A549 treated with Hydrocortisone at 1 μM for 4 hours (cell line): ENCODE measurements at places on chromosomes 11 and 22. TPM values are rescaled to one million over a fixed set of nuclear protein-coding genes. Genes with fewer than 3 reads are reported as not detected.

BIK gene
- total RNA-seq, result 1.5 to 2.6 TPM (median 1.9 TPM) in 5 replicates

SPI1 gene
- 0.08 to 0.20 TPM (median 0.14 TPM) in 3 of 5 replicates, not detected in the others for total RNA-seq

SOX6 gene
- 0.06 to 0.20 TPM (median 0.07 TPM) in 4 of 5 replicates, not detected in the other for total RNA-seq

ACTN3 gene
- total RNA-seq, result 0.06 TPM in 2 of 5 replicates, not detected in the others

NFAM1 gene
- total RNA-seq, result 0.01 TPM in 1 of 5 replicates, not detected in the others

MMP13 gene
- total RNA-seq, result 0.07 TPM in 1 of 5 replicates, not detected in the others

LIF gene
- total RNA-seq, result 28.2 to 31.6 TPM (median 30.1 TPM) in 5 replicates

VPREB1 gene
- total RNA-seq, result not detected in 5 replicates

TAGLN gene
- total RNA-seq, result 63.9 to 138 TPM (median 103 TPM) in 5 replicates

CTSW gene
- 0.06 to 0.13 TPM (median 0.09 TPM) in 3 of 5 replicates, not detected in the others for total RNA-seq

MRPL49 gene
- 69.7 to 79.5 TPM (median 73.4 TPM) in 5 replicates for total RNA-seq

MS4A6E gene
- total RNA-seq, result not detected in 5 replicates

OR52A1 gene
- not detected in 5 replicates for total RNA-seq

CLDN5 gene
- not detected in 5 replicates for total RNA-seq

DRAP1 gene
- total RNA-seq, result 154 to 246 TPM (median 196 TPM) in 5 replicates

C11orf98 gene
- total RNA-seq, result 115 to 147 TPM (median 128 TPM) in 5 replicates

PNPLA3 gene
- total RNA-seq, result 0.70 to 1.0 TPM (median 0.83 TPM) in 5 replicates

CEP126 gene
- 2.5 to 3.4 TPM (median 2.6 TPM) in 5 replicates for total RNA-seq

PLA2G3 gene
- not detected in 5 replicates for total RNA-seq

BATF2 gene
- 0.54 to 0.70 TPM (median 0.61 TPM) in 5 replicates for total RNA-seq

MIAT gene
- total RNA-seq, result 0.15 to 0.25 TPM (median 0.23 TPM) in 5 replicates

BAIAP2L2 gene
- total RNA-seq, result 5.3 to 8.0 TPM (median 7.2 TPM) in 5 replicates

PTDSS2 gene
- 37.1 to 44.4 TPM (median 42.1 TPM) in 5 replicates for total RNA-seq

POLD3 gene
- total RNA-seq, result 13.7 to 19.1 TPM (median 16.9 TPM) in 5 replicates

PIK3IP1 gene
- 0.64 to 0.84 TPM (median 0.74 TPM) in 5 replicates for total RNA-seq

OR5P2 gene
- not detected in 5 replicates for total RNA-seq

TMEM9B gene
- total RNA-seq, result 36.5 to 39.4 TPM (median 37.7 TPM) in 5 replicates

RIN1 gene
- total RNA-seq, result 25.2 to 33.5 TPM (median 30.7 TPM) in 5 replicates

DHCR7 gene
- total RNA-seq, result 46.5 to 49.9 TPM (median 48.4 TPM) in 5 replicates

ZNF70 gene
- total RNA-seq, result 0.75 to 1.6 TPM (median 1.0 TPM) in 5 replicates

MRGPRX3 gene
- total RNA-seq, result 0.09 TPM in 1 of 5 replicates, not detected in the others

CCDC188 gene
- total RNA-seq, result not detected in 5 replicates
